ENCODE measurements at places on chromosomes 12 and 14. TPM values are rescaled to one million over a fixed set of nuclear protein-coding genes. Genes with fewer than 3 reads are reported as not detected.

The RTL1 gene
- 0.15 TPM for polyA plus RNA-seq

The IGF1 gene
- 0.08 TPM for polyA plus RNA-seq

The SCARB1 gene
- polyA plus RNA-seq = 44.7 TPM

The SLC17A8 gene
- polyA plus RNA-seq = 2.3 TPM

The ERBB3 gene
- 23.5 TPM for polyA plus RNA-seq

The CCDC177 gene
- polyA plus RNA-seq = 1.5 TPM

The PITPNM2 gene
- polyA plus RNA-seq = 9.0 TPM

The CCNB1IP1 gene
- polyA plus RNA-seq = 131 TPM

The TPPP2 gene
- polyA plus RNA-seq = not detected

The PFKM gene
- 51.4 TPM for polyA plus RNA-seq

The TRHDE gene
- 0.29 TPM for polyA plus RNA-seq

The PPP1R3E gene
- polyA plus RNA-seq = 22.2 TPM

The PPP1R1A gene
- polyA plus RNA-seq = 16.0 TPM

The C12orf50 gene
- not detected for polyA plus RNA-seq

The SBNO1 gene
- polyA plus RNA-seq = 5.5 TPM

The C12orf54 gene
- not detected for polyA plus RNA-seq

The GLIPR1L1 gene
- not detected for polyA plus RNA-seq

The DACT1 gene
- polyA plus RNA-seq = 1.5 TPM

The RGS6 gene
- polyA plus RNA-seq = 1.9 TPM

The ASPG gene
- polyA plus RNA-seq = not detected
